ENCODE measurements at places on chromosomes 11 and 22. TPM values are rescaled to one million over a fixed set of nuclear protein-coding genes. Genes with fewer than 3 reads are reported as not detected.

The ANKRD13D gene
- 88.0 TPM for total RNA-seq

The RAC2 gene
- 335 TPM for total RNA-seq

The OR5A1 gene
- total RNA-seq: not detected

The SAA4 gene
- total RNA-seq: not detected

DNA sequence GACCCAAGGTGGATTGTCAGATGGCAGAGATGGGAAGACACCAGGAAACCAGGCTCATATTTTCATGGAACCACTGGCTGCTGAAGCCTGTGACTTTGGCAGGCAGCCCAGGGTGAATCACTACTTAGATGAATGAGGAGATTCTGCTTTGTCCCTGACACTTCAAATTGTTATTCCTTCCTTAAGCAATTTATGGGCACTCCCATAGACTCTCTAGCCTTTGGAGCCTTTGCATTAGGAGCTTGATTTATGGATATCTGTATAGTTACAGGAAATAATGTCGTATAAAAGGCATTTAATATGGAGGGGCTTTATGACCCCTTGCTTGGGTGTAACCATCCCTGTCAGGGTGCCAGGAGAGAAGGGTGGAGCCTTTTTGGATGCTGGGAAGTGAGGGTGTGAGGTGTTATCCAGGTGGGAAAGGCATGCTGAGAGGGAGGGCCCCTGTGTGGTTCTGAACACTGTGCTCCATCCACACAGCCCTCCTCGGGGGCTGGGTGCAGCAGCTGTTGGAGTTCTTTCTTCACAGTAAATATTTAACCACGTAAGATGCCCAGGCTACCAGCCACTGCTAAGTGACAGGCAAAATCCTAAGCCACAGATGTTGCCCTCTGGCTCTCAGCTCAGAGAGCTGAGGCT, 35.3 kb downstream of the IL18 start:
- DNase-seq: no peak
- no peaks in the 10 kb centered on the region for H3K27me3 ChIP-seq
- no peak overlapping the region for H3K4me3 ChIP-seq

- no peaks in the 10 kb centered on the region for H3K36me3 ChIP-seq
- H3K4me1 ChIP-seq: peaks cover 33% of the 10 kb centered on the region
- DNase-seq: peak; percentile 90
- no peaks in the 10 kb centered on the region for H3K27me3 ChIP-seq
- peak overlapping the region; percentile 67 for H3K27ac ChIP-seq
Observed at GRCh38 chr11:76588455-76589325, 81.9 kb downstream of the LRRC32 start.

DNA sequence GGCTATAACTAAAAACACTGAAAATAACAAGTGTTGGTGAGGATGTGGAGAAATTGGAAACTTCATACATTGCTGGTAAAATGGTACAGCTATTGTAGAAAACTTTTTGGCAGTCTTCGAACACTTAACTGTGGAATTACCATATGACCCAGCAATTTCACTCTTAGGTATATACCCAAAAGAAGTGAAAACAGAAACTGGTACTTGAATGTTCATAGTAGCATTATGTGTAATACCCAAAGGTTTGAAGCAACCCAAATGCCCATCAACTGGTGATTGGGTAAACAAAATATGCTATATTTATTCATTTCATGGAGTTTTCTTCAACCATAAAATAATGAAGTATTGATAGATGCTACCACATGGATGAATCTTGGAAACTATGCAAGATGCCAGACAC, 40.8 kb upstream of the FTH1 start:
- H3K27ac ChIP-seq: no peak overlapping the region
- H3K4me1 ChIP-seq: peaks cover 3% of the 10 kb centered on the region
- H3K27me3 ChIP-seq: no peaks in the 10 kb centered on the region
- H3K36me3 ChIP-seq: no peaks in the 10 kb centered on the region
- no peak for DNase-seq

DNA sequence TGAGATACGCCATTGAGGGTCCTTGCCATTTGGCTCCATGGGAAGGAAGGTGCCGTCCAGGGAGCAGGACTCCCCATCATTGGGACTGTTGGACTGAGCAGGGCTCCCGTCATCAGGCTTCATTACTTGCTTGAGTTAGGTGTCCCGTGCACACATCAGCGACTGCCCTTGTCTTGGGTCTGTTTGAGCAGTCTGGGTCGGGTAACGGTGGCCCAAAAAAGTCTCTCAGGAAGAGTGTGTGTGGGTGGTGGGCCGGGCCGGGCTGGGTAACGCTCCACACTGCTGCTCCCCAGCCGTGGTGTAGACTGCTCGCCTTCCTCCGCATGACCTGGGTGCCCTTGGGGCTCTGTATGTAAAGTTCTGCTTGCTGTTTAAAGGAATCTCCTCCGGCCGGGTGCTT, 293.5 kb downstream of the TBC1D22A start:
- no peak overlapping the region for H3K4me3 ChIP-seq
- DNase-seq: peak; percentile 59
- no peaks in the 10 kb centered on the region for H3K4me1 ChIP-seq
- H3K27me3 ChIP-seq: no peaks in the 10 kb centered on the region
- no peak overlapping the region for H3K27ac ChIP-seq
- H3K36me3 ChIP-seq: peaks cover 94% of the 10 kb centered on the region

GRCh38 chr11:62601122-62601371, 618 bp downstream of the MTA2 start:
- no peaks in the 10 kb centered on the region for H3K27me3 ChIP-seq
- peak overlapping the region; percentile 92 for H3K4me3 ChIP-seq
- H3K36me3 ChIP-seq: no peaks in the 10 kb centered on the region
- peaks cover 40% of the 10 kb centered on the region for H3K4me1 ChIP-seq
- peak overlapping the region; percentile 92 for H3K27ac ChIP-seq

DNA sequence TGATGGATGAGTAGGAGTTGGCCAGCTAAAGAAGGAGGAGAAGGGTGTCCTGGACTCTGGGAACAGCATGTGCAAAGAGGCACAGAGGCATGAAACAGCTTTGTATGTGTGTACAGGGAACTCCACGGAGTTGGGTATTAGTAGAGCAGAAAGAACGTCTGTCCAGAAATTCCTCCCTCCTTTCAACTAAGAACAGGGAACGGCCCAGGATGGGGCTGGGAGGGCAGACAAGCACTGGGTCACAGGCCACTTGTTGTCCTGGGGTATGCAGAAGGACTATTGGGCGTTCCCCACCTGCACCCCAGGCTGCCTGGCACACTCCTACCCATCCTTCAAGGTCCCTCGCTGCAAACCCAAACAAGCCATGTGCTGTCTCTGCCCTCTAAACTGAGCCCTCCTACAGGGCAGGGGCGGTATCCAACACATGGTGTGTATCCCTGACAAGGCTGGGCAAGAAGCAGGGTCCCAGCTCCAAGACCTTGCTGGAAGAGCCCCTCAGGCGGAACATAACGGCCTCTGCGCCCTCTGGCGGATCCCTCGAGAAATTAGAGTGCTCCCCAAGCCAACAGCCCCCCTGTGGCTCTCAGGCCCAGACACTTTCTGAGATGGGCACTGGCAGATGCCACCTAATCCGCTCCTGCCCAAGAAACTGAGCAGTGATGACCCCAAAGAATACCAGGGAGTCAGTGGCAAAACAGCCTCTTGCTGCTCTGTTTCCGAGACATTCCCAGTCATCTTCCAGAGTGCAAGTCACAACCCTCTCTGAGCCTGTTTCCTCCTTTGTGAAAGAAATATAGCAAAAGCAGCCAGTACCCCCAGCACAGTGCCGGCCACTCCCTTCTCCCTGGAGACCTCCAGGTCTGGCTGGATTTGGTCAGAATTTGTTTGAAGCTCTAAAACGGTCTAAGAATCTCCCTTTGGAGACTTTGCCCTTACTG, 1.6 kb upstream of the ELFN2 start:
- no peaks in the 10 kb centered on the region for H3K36me3 ChIP-seq
- peaks cover 64% of the 10 kb centered on the region for H3K27me3 ChIP-seq
- DNase-seq: no peak
- peaks cover 2% of the 10 kb centered on the region for H3K4me1 ChIP-seq
- H3K4me3 ChIP-seq: no peak overlapping the region
- H3K27ac ChIP-seq: no peak overlapping the region

DNA sequence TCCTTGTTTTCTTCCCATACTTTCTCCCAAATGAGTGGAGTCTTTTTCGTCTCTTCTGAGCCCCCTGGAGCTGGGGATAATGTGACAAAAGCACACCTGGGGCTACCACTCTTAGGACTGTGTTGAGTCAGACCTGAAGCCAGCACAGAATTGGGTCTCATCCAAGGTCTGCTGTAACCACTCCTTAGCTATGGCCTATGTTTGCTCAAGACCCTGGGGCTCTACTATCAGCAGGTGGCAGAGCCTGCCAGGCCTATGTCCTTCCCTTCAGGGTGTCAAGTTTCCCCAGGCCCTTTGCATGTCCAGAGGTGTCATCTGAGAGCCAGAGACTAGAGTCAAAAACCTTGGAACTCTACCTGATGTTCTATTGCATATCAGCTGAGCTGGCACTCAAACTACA, 335.7 kb downstream of the DDX10 start:
- H3K4me1 ChIP-seq: no peaks in the 10 kb centered on the region
- no peak overlapping the region for H3K27ac ChIP-seq
- no peaks in the 10 kb centered on the region for H3K27me3 ChIP-seq

DNA sequence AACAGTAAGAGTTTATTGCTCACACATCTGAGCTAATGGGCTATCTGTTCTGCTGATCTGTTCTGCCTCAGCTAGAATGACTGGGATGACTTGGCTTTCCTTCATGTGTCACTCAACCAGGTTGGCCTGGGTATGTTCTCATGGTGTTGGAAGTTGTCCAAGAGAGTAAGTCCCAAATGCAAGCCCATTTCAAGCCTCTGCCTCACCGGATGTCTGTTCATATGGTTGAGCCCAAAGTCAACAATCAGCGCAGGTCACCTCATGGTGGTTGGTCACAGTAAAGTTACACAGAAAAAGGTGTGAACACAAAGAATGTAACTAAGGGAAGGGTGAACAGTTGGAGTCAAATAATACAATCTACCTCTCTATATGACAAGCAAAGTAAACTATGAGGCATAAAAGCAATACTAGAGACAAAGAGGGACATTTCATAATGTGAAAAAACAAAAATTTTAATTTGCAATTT, 1.9 kb downstream of the GDPD4 start:
- H3K36me3 ChIP-seq: no peaks in the 10 kb centered on the region
- no peaks in the 10 kb centered on the region for H3K4me1 ChIP-seq
- no peak overlapping the region for H3K4me3 ChIP-seq
- H3K27ac ChIP-seq: no peak overlapping the region
- H3K27me3 ChIP-seq: no peaks in the 10 kb centered on the region
- no peak for DNase-seq

GRCh38 chr11:774873-775592, 2.3 kb downstream of the GATD1 start:
- no peaks in the 10 kb centered on the region for H3K27me3 ChIP-seq
- DNase-seq: peak; percentile 76
- H3K4me1 ChIP-seq: peaks cover 48% of the 10 kb centered on the region

GRCh38 chr11:96169250-96169649, 173.7 kb downstream of the MAML2 start:
- no peak for DNase-seq
- no peak overlapping the region for H3K4me3 ChIP-seq
- no peaks in the 10 kb centered on the region for H3K27me3 ChIP-seq
- H3K36me3 ChIP-seq: no peaks in the 10 kb centered on the region
- peak overlapping the region; percentile 66 for H3K27ac ChIP-seq

DNA sequence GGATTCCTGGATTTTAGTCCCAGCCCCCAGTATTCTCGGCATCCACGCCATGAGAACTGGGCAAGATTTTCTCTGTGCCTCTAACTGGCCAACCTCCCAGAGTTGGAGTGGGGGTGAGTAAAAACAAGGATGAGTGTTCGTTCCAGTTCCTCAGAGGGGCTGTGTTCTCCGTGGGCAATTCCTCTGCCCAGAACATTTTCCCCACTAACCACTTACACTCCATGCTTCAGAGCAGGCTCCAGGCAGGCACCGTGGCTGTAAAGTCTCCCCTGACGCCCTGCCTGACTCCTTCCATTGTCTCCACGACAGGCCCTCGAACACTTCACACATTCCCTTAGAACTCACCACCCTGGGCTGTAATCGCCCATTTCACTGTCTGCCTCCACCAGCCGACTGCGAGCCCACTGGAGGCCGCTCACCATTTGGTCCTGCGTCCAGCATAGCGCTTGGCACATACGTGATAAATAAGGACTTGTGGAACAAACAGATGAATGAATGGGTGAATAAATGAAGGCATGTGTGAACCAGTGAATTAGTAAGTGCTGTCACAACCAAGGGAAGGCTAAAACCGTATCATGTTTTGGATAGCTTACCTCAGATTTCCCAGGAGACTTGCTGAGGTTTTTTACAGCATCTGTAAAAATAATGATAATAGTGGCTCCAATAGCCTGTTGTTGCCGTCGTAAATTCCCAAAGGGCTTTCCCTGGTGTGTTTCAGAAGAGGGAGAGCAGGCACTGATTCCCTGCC, 6.1 kb downstream of the APLNR start:
- no peaks in the 10 kb centered on the region for H3K36me3 ChIP-seq
- no peak for DNase-seq
- no peak overlapping the region for H3K4me3 ChIP-seq
- peaks cover 14% of the 10 kb centered on the region for H3K4me1 ChIP-seq
- H3K27me3 ChIP-seq: no peaks in the 10 kb centered on the region

GRCh38 chr11:99271527-99271926, 250.8 kb downstream of the CNTN5 start:
- no peaks in the 10 kb centered on the region for H3K27me3 ChIP-seq
- no peaks in the 10 kb centered on the region for H3K36me3 ChIP-seq
- no peak overlapping the region for H3K4me3 ChIP-seq
- H3K4me1 ChIP-seq: no peaks in the 10 kb centered on the region

- H3K4me3 ChIP-seq: no peak overlapping the region
- no peaks in the 10 kb centered on the region for H3K36me3 ChIP-seq
- H3K27me3 ChIP-seq: peaks cover 6% of the 10 kb centered on the region
- DNase-seq: no peak
Observed at GRCh38 chr11:44466531-44467205, 98.8 kb upstream of the CD82 start.

DNA sequence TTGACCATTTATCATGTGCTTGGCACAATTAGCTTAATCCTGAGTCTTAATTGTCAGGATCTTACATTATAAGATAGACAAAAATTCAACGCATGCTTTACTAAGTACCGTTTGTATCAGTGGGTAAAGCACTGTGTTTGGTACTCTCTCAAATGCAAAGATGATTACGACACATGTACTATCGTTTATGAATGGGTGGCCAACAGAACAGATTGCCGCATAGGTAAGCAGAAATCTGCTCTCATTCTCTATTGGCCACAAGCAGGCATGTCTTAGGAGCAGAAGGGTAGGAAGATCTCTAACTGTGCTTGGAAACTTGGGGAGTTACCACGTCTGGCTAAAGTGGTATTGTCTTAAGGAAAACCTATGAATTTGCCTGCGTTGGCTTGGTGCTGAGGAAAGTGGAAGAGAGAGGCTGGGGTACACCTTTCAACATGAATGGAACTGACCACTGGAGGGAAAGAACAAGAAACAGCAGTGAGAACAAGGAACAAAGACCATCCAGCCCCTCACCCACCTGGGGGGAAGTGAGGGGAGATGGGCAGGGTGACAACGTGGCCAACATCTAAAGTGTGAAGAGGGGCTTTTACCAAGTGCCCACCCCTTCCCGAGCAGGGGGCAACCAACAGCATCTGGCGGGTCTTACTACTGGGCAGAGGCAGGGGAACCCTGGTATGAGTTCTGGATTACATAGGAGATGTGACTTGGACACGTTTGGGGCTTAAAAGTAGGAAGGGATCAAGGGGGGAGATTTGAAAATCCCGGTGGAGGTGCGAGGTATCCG, 1.0 kb upstream of the TUBA8 start:
- no peak overlapping the region for H3K27ac ChIP-seq
- peak overlapping the region; percentile 46 for H3K4me3 ChIP-seq
- DNase-seq: peak; percentile 24
- peaks cover 29% of the 10 kb centered on the region for H3K27me3 ChIP-seq
- H3K36me3 ChIP-seq: peaks cover 4% of the 10 kb centered on the region
- peaks cover 37% of the 10 kb centered on the region for H3K4me1 ChIP-seq
